ENCODE measurements at places on chromosomes 5 and 9.

GRCh38 chr9:75814667-75815066 is 75.8 kb upstream of the PCSK5 start:
- DNase-seq, result no peak

DNA sequence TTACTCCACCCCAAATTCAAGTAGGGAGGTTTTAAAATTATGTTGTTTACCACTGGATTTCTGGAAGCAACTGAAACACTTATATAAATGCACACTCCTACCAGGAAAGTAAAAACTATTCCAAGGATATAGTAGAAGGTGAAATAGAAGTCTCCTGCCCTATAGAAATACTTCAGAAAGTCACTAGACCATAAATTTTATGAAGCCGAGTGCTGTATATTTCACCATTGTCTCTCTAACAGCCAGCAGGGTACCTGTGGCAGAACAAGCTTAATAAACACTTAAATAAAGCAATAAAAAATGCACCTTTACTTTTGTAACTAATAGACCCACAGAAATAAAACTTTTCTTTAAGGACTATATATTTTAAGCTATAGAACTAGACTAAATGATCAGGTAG is 631.6 kb downstream of the PDE4D start:
- no peak for DNase-seq

- DNase-seq, result no peak
Observed at GRCh38 chr9:77807846-77808750, 160.0 kb upstream of the GNA14 start.

GRCh38 chr5:112283943-112284929 is 134.8 kb downstream of the EPB41L4A start:
- DNase-seq, result no peak

- no peak for DNase-seq
Observed at GRCh38 chr5:156201788-156202403, 125.1 kb upstream of the SGCD start.

GRCh38 chr5:1501372-1502045 is 22.3 kb downstream of the LPCAT1 start:
- no peak for DNase-seq

GRCh38 chr9:18421391-18421790 is 52.6 kb upstream of the ADAMTSL1 start:
- DNase-seq, result no peak

DNA sequence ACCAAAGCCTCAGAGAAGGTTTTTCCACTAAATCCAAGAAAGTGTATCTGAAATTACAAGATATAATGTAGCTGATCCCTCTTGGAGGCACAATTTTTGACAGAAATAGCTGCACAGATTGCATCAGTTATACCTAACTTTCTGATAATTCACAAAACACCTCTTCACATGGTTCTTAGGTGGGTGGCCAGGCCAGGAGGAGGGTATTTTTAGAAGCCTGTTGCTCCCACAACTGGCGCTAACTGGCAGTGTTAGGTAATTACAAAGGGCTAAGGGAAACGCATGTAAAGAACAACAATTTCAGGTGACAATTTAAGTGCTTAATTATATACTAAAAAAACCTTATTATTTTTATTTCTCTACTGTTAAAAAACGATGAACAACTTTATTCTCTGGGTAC is 247.9 kb downstream of the BNC2 start:
- no peak for DNase-seq

DNA sequence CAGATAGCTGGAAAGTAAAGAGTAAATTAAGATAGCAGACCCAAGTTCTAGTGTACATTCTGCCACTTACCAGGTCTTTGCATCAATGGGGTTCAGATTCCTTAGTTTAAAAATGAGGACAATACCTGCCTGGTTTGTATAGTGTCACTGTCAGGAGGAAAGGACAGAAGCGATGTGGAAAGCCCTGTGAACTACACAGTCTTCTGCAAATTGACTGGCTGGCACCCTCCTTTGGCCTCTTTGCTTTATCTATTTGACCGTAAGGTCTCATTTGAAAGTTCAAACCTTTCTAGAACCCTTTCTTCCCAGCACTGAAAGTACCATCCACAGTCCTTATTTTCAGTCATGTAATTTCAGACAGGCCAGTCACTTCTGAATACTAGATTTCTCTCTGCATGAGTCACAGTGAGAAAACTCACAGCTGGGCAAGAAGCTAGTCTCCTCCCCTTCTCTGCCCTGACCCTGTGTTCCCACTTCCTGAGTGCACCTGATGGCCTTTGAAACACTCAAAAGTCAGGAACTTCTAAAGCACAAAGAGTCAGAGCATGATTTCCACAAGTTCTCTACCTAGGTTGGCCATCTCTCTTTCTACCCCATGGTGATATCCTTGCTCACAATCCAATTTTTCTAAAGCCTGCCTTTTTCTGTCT is 91.3 kb upstream of the RASEF start:
- no peak for DNase-seq

- DNase-seq, result no peak
Observed at GRCh38 chr5:72598401-72599064, 91.3 kb upstream of the ZNF366 start.

GRCh38 chr5:175107028-175107588 is 336.9 kb downstream of the DRD1 start:
- DNase-seq, result no peak

- DNase-seq, result no peak
Observed at GRCh38 chr9:87771316-87772006, 45.5 kb downstream of the CTSL start.

DNA sequence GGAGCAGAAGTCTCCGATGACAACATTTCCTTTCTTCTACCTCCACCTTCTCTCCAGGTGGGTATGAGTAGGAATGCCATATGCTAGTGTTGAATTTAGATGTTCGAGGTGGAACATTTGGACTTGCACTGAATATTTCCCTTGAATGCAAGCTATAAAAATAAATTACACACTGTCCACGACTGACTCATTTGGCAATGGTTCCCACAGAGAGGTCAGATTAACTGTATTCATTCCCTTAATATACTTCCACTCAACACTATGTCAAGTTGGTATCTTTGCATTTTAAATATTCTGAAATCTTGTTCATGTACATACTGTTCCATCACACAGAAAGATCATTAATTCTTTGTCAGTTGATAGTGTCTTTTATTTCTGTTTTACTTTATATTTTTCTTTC is 222.6 kb upstream of the PIK3R1 start:
- DNase-seq, result no peak

All from stimulated activated CD8-positive, alpha-beta memory T cell treated with anti-CD3 and anti-CD28 coated beads, Interleukin-4, amount 100 ng/mL, for 1 hour (primary cell).